ENCODE measurements at places on chromosomes 1 and 21.
A peak's percentile ranks its signal among the peaks of the same experiment; 100 is the strongest.

DNA sequence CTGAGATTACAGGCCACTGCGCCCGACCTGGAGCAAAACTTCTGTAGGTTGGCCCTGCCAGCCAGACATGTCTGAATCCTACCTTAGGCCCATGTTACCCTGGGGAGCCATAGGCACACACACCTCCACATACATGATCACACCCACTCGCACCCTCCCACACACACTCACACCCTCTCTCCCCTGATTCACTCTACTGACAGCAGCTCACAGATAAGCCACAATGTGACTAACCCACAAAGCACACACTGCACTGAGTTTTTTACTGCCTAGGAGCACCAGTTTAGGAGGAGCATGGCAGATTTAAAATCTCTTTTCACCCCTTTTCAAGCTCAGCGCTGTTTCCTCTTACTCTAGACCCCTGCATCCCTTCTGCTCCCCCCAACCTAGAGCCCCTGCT is 41.7 kb downstream of the SLC30A1 start:
- DNase-seq = no peak

GRCh38 chr1:226943927-226944326 is 3.8 kb downstream of the COQ8A start:
- DNase-seq = no peak

DNA sequence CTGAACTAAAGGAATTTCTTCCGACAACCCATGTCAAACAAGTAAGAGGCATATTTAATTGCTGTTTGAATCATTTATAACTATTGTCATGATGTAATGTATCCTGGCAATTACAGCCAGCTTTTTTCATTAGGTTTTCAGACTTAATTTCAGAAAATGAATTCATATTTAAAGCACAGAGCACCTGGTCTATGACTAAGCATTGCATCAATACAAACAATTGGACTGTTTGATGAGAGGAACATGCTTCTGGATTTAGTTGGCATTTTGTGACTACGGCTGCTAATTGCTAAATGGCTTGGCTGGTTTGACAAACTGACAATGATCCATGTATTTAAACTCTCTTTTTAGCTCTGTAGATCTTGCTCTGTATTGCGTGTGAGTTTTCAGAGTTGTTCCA is 853.4 kb downstream of the NCAM2 start:
- no peak for DNase-seq

GRCh38 chr1:178530037-178530402 is 17.1 kb downstream of the TEX35 start:
- DNase-seq = no peak

DNA sequence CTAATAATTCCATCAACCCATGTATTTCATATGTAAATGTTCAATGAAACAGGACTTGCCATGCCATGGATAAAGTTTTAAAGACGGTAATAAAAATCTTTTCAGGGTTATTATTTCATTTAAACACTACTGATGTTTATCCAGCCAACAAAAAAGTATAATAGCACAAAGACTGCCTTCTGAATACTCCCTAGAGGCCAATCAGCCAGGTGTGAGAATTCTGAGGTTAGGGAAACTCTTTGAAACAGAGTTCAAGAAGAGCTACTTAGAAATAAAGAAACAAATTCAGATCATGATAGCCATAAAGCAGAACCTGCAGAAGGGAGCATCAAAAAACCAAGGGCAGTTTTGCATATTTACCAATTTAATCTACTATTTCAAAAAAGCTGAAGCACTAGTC is 48.7 kb downstream of the AKT3 start:
- no peak for DNase-seq

DNA sequence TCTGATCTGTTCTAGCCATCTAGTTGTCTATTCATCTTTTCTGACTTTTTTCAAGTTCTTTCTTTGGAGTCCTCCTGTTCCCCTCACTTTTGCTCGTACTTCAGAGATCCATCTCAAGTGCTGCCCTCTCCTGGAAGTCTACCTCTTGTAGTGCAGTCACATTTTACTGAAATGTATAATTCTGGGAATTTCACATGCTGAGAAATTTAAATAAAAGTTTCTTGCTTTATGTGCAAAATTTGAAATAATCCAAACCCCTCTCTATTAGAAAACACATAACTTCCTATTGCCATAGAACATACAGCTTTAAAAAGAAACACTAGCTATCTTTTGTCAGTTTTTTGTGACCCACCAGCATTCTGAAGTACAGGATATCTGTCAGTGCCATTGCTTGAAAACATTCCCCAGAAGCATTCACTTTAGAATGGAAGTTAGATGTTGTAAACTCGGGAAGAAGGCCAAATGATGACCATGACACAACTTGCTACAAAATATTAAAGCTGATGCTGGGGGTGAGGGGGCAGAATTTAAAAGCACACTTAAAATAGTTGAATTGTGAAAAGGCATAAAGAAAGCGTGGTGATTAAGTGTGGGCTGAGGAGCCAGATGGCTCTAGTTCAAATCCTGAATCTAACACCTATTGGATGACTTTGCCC is 22.0 kb downstream of the RLF start:
- peak; percentile 20 for DNase-seq

DNA sequence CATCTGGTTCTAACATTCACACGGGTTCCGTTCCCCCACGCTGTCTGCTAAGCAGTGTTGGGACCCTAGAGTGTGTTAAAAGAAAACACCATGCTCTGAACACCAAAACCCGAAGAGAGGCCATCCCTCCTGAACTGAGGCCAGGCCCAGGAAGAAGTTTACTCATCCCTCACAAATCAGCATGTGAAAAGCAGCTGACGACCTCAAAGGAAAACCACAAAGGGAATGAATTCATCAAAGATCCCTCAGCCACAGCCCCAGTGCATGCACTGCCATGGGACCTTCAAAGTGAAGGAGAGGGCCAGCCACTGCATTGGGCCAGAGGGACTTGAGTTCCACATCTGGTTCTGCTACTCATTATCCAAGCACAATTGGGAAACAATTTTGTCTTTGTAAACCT is 7.0 kb upstream of the PSEN2 start:
- peak; percentile 29 for DNase-seq

GRCh38 chr1:167054946-167055630 is 35.1 kb downstream of the GPA33 start:
- no peak for DNase-seq

GRCh38 chr1:238672262-238672661 is 714.1 kb upstream of the CHRM3 start:
- no peak for DNase-seq

DNA sequence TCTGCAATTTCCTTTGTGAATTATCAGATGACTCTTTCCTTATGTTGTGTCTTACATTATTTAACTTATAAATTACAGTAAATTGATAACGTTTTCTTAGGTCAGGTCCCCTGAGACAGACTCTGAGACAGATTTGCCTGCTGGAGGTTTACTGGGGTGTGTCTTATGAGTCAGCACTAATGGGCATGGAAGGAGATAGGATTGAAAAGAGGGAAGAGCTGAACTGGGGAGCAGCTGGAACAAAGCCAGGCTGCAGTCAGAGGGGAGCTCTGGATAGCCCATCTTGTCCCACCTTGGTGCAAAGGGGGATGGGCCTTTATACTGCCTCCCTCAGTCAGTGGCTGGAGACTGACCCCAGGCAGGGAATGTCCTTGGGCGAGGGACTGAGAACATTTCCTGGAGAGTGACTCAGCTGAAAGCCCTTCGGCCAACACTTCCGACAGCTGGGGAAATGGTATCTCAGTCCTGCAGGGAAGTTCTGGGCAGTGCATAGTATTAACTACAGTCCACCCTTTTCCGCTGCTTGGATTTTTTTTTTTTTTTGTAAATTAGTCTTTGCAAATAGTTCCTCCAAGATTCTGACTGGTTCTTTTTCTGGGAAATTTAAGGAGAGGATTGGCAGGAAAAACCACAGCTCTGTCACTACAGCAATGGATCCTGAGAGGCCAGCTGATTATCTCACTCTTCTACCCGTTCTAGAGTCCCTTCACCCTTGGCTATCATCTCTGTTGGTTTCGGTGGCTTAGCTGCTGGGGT is 39.1 kb upstream of the CDC42BPA start:
- DNase-seq = no peak

DNA sequence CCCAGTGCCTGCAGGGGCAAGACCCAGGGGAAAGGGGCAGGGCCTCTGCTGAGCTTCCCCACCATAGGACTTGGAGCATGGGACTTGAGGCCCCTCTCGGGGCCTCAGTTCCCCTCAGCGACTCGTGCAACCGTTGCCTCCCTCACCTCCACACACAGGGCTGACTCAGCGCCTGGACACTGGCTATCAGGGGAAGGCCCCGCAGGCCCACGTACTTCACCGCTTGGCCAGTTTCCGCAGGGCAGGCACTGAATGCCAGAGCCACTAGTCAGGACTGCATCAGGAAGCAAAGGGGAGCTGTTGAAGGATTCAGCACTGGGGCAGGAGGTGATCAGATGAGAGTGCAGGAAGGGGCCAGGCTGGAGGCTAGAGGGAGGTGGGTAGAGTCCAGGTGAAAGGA is 15.5 kb upstream of the FAM131C start:
- DNase-seq = no peak

- DNase-seq = no peak
Observed at GRCh38 chr1:243507672-243508302, 251.9 kb downstream of the SDCCAG8 start.

GRCh38 chr1:51240084-51240483 is 4.0 kb downstream of the RNF11 start:
- no peak for DNase-seq

DNA sequence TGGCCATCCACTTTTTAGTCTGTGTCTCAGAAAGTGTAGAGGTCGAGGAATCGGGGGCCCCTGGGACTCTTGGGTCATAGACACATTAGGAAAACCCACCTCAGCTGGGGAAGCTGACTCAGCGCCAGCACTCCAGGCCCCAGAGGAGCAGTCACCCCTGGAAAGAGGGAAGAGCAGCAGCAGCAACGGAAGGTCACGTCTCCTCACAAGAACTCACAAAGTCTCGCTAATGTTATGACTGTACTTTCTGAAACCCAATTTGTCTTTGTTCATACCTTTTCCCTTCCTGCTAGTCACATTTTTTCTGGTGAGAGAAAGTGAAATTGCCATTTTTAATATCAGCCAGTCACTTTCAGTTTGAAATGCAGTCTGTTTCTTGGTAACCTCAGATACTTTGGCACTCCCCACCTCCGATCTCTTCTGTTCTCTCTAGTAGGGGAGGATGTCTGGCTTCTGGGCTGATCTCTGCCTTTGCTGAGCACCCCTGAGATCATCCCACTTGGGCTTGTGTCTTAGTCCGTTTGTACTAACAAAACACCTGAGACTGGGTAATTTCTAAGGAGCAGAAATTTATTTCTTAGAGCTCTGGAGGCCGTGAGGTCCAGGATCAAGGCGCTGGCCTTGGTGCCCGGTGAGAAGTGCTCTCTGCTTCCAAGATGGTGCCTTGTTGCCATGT is 6.0 kb upstream of the NLRP3 start:
- DNase-seq = peak; percentile 47

- DNase-seq = no peak
Observed at GRCh38 chr1:178942285-178943198, 71.7 kb upstream of the ANGPTL1 start.

DNA sequence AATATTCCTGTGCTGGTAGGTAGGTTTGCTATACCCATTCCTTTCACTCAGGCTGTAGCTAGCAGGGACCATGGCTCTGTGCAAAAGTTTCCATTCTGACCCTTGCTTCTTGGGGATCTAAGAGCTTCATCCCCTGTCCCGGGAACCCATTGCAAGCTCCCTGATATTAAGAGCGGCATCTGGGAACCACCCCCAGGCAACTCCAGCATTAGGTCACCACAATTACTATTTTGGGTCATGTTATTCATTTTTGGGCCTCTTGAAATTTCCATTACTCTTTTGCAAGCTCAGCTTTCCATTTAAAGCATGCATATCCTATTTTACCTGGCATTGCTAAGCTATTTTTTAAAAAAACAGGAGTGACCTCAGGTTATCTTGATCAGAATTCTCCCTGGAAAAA is 22.1 kb upstream of the ACTRT2 start:
- DNase-seq = no peak

DNA sequence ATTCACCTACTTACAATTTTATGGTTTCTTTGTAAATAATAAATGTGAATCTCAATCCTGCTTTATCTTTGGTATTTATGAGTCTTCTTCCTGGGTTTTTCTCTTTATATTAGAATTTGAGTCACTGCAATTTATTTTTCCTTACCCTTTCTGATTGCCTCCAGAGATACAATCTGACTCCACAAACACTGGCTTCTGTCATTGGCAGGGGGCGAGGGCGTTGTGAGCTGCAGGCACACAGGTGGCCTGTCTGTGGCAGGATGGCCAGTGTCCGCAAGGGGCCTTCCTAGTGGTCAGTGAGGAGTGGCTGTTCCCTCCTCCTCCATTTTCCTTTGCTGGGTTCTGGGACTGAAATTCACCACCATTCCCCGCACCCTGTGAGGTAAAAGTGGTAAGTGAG is 2.0 kb upstream of the MTARC1 start:
- DNase-seq = no peak

- peak; percentile 60 for DNase-seq
Observed at GRCh38 chr1:243267914-243268653, 12.2 kb downstream of the SDCCAG8 start.

DNA sequence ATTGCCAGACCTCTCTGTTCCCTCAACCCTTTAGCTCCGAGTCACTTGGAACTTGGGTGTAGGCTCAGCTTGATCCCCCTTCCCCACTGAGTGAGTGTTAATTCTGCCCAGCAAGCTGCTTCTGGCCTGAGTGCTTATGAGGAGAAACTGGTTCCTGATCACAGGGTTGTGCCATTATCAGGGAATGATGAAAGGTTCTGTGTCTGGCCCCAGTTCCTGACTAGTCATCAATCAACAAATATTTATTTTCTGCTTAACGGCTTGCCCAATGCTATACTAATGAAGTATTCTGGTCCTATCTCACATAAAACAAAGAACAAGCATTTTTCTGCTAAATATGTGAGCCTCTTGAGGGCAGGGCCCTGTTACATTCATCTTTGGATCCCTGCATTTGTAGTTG is 20.8 kb downstream of the CC2D1B start:
- DNase-seq = no peak

GRCh38 chr1:106534612-106535011 is 521.9 kb upstream of the PRMT6 start:
- DNase-seq = no peak

DNA sequence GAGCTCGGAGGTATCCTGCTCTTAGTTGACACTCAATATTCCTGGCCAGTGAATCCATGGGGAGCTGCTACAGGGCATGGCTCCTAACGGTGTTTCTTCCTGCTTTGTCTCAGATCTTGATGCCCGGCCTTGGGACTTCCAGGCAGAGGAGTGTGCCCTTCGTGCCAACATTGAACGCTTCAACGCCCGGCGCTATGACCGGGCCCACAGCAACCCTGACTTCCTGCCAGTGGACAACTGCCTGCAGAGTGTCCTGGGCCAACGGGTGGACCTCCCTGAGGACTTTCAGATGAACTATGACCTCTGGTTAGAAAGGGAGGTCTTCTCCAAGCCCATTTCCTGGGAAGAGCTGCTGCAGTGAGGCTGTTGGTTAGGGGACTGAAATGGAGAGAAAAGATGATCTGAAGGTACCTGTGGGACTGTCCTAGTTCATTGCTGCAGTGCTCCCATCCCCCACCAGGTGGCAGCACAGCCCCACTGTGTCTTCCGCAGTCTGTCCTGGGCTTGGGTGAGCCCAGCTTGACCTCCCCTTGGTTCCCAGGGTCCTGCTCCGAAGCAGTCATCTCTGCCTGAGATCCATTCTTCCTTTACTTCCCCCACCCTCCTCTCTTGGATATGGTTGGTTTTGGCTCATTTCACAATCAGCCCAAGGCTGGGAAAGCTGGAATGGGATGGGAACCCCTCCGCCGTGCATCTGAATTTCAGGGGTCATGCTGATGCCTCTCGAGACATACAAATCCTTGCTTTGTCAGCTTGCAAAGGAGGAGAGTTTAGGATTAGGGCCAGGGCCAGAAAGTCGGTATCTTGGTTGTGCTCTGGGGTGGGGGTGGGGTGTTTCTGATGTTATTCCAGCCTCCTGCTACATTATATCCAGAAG is 16.7 kb downstream of the ALX3 start:
- no peak for DNase-seq

All from inflammatory macrophage treated with lipopolysaccharide for 1 hour (primary cell).